ENCODE measurements at places on chromosomes 5 and 9.

GRCh38 chr9:4689687-4690104, 10.3 kb downstream of the CDC37L1 start:
- DNase-seq, result no peak

DNA sequence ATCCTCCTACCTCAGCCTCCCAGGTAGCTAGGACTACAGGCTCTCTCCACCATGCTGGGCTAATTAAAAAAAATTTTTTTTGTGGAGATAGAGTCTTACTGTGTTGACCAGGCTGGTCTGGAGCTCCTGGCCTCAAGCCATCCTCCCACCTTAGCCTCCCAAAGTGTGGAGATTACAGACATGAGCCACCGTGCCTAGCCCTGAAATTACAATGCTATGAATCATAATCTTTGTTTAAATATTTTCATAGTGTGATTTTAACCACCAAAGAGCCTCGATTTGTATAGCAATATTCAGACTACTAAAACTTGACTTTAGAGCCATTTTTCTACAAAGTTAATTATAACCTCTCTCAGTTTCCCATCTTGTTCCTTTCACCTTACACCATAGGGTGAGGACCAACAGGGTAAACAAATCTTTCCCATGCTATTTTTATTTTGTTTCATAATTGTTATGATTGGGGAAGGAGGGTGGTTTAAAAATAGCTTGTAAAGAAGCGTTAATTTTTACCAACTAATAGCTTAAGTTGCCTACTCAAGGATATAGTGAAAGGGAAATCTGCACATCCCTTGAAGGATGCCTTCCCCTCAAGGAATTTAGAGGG, 32.7 kb downstream of the UBE2D2 start:
- no peak for DNase-seq

DNA sequence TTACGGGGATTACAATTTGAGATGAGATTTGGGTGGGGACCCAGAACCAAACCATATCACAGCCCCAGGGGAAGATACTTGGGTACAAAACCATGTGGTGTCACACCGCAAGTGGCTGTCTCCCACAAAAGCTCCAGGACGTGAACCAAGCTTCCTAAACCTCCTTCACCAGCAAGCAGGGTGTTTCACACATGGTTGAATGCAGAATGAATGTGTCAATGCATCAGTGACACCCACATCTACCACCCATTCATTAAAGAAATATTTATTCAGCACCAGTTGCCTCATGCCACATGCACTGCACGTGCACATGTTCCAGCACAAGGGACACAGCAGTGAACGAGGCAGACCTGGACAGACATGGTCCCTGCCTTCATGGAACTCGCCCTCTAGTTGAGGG, 70.9 kb upstream of the SPOCK1 start:
- DNase-seq, result no peak

GRCh38 chr5:177607452-177608192, 7.7 kb downstream of the B4GALT7 start:
- peak; percentile 48 for DNase-seq

DNA sequence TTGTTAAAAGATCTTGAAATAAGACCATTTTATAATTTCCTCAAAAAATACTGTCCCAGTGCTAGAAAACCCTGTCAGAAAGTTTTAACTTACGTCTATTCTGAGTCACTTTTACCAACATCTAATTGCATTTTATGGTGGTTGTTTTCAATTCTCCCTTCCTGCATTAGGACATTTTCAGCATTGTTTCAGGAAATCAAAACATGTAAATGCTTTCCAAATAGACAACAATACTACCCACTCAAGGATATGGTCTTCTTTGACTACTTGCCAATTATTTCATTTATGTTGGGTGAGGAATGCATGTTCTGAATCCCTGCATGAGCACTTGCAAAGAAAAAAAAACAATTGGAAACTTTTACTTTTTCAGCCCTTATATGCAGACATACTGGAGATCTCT, 284.6 kb upstream of the PDE4D start:
- DNase-seq, result no peak

- no peak for DNase-seq
These were observed 18.9 kb downstream of the SLCO4C1 start for GRCh38 chr5:102277144-102277543.

DNA sequence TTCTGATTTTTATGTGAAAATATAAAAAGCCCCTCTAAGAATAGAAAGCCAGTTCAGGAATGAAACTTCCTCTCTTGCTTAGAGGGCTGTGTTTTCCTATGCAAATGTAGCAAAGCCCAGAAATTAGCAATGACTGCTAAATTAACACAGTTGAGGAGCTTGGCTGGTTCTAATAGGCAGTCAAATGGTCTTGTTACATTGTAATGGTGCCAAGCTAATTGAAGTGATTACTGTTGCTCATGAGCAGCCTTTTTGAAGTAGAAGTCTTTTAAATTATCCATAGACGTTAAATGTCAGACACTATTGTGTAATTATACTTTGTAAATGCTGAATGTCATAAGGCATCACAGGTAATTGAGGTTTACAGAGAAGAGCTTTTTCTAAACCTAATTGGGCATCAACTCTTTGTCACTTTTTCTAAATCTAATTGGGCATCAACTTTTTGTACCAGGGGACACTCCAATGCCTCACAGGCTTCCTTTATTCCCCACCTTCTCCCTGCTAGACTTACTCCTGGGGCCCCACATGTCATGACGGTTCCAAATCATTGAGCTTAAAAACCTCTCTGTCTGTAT, 229.1 kb downstream of the PSAT1 start:
- DNase-seq, result no peak

GRCh38 chr9:79408200-79408599, 163.6 kb upstream of the TLE4 start:
- no peak for DNase-seq

DNA sequence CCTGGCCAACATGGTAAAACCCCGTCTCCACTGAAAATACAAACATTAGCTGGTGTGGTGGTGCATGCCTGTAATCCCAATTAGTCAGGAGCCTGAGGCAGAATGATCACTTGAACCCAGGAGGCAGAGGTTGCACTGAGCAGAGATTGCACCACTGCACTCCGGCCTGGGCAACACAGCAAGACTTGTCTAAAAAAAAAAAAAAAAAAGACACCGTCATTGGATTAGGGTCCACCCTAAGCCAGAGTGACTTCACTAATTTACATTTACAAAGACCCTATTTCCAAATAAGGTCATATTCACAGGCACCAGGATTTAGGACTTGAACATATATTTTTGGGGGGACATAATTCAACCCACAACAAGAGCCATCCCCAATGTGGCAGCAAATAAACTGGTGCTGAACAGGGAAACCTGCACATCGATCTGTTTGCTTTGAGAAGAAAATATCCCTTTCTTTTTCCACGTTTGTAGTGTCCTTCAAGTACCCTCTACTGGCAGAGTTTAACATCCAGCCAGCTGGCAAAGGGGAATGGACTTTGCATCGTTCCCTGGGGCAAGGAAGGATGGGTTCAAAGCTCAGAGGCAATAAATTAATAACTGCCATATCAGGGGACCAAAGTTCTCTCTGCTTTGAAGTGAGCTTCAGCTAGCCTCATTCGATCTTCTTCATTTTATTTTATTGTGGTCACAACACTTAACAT, 3.7 kb upstream of the DNAJC25 start:
- no peak for DNase-seq

GRCh38 chr5:43639566-43639965, 36.6 kb downstream of the NNT start:
- no peak for DNase-seq

DNA sequence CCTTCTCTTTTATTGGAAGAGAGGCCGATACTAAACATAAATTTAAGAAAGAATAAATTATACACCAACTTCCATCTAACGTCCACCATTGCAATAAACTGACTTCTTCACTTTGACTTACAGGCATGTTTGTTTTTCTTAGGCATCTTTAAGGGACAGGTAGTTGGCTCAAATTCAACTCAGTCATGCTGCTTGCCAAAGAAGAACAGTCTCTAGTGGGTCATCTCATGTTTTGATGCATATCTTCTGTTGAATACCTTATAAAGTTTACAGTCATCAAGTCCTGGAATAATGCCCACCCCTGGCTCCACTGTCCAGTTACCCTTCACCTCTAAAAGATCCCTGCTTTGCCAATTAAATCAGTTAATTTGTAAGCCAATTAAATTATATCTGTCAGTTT, 328.2 kb upstream of the GRAMD2B start:
- no peak for DNase-seq

GRCh38 chr9:19445452-19445851, 36.6 kb downstream of the ACER2 start:
- no peak for DNase-seq

- DNase-seq, result no peak
These were observed 31.7 kb downstream of the PRRX2 start for GRCh38 chr9:129696944-129697655.

- no peak for DNase-seq
These were observed 35.0 kb upstream of the PDCL start for GRCh38 chr9:122863407-122863806.

DNA sequence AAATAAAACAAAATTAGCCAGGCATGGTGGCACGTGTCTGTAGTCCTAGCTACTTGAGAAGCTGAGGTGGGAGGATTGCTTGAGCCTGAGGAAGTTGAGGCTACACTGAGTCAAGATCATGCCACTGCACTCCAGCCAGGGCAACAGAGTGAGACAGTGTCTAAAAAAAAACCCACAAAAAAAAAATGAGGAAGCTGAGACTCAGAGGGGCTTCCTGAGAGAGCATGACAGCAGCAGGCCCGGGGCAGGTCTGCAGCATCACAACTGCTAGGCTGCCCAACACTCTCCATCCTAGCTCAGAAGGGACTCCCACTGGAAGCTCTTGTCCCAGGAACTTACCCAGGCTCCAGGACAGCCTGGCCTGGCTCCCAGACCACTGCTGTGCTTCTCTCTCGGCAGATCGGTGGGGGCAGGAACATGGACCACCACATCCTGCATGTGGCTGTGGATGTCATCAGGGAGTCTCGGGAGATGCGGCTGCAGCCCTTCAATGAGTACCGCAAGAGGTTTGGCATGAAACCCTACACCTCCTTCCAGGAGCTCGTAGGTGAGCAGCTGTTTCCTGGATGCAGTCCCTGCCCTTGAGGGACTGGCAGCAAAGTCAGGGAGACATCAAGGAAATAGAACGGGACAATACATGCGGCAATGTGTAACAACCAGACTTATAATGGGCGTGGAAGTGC, 19.1 kb downstream of the PTGS1 start:
- DNase-seq, result no peak

GRCh38 chr9:97510797-97511654, 9.6 kb downstream of the TMOD1 start:
- no peak for DNase-seq

DNA sequence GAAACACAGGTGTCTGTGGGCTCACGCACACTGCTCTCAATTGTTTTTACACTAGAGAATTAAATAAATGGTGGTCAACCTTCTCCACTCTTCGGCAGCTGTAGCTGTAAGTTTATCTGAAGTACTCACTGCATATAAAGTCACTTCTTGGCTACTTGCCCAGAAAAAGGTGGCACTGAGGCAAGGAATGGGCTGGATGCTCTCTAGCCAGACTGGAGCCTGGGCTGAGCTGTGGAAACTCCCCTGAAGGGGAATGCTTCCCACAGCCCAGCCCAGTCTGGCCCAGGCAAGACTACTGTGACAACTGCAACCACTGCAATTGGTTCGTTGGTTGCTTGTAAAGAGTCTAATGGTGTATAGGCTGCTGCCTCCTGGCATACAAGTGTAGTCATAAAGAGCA, 4.5 kb downstream of the LEAP2 start:
- no peak for DNase-seq
